Naive thymus-derived CD4-positive, alpha-beta T cell (primary cell): ENCODE measurements at places on chromosomes 4 and X.

DNA sequence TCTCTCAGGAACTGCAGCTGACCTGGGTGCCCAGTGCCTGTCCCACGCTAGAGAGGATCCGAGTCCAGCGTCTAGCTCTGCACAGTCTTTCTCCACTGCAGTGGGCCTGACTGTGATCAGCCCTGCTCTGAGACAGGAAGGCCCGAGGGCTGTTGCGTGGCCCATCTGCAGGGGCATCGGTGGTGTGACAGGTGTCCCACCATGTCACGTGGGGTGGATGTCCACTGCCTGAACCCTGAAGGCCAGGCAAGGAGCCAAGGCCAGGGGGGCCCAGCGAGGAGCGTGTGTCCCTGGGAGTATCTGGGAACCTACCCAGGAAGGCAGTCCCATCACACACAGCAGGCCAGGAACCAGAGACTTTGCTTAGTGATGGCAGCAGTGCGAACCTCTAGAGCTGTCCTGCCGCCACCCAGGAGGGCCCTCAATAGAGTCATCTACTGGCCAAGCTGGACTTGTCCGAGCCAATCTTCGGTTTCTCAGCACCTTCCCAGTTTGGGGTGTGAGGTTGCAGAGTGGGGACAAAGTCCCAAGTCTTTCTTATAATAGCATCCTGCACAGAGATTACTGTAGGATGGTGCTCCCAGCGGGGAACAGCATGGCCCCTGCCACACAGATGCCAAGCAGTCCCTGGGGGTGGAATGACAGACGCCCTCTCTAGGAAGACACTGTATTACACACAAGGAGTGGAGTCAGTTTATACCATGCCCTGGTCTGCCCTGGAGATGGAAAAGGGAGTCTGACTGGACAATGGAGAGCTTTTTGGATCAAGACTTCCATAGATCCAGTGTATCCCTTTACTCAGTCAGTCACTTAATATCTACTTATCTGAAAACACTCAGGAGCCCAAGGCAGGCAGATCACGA lies 38.3 kb downstream of the DCTD start:
- no peak for DNase-seq

DNA sequence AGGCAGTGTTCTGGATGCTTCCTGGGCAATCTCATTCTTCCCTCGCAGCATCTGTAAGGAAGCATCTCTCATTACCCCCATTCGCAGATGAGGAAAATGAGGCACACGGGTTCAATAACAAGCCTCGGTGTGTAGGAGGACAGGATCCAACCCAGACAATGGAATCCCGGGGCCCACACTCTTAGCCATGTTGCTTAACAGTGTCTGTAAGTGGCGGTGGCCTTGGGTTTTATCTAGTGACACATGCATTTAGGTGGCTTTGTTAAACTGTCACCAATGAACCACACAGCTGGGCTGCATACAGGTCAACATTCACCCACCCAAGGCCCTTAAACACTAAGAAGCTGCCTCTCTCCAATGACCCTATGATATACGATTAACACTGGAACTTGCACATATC lies 22.6 kb downstream of the RELL1 start:
- no peak for DNase-seq

GRCh38 chr4:24930151-24930550 lies 17.3 kb upstream of the CCDC149 start:
- no peak for DNase-seq

DNA sequence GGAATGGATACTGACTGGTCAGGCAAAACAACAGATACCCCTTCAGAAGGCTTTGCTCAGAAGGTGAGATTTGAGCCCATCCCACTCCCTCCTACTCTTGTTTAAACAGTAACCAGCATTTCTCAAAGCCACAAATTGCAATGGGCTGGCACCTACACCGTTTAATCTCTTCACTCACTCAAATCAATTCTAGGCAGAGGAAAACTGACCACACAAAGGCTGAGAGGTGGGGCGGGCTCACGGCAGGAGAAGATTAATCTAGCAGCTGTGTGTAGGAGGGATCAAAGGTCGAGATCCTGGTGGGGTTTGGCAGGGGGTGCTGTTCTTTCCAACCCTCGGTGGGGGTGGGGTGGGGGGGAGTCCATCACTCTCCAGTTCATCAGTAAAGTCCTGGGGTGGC lies 622.4 kb downstream of the BCOR start:
- no peak for DNase-seq

DNA sequence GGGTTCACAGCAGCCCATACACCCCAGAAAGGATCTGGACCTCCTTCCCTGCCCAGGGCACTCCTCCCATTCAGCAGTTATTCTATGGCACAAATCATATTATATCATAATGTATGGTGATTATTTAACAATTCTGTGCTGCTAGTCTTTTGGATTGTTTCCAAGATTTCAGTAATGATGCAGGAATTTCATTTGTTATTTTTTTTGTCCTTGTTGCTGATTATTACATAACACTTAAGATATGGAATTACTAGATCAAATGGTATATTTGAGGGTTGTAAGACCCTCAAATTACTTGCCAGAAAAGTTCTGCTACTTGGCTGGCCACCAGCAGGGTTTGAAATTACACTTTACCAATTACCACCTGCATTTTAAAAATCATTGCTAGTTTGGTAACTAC lies 36.4 kb downstream of the QDPR start:
- no peak for DNase-seq

- no peak for DNase-seq
Observed at GRCh38 chr4:51870441-51871188, 27.7 kb downstream of the DCUN1D4 start.

DNA sequence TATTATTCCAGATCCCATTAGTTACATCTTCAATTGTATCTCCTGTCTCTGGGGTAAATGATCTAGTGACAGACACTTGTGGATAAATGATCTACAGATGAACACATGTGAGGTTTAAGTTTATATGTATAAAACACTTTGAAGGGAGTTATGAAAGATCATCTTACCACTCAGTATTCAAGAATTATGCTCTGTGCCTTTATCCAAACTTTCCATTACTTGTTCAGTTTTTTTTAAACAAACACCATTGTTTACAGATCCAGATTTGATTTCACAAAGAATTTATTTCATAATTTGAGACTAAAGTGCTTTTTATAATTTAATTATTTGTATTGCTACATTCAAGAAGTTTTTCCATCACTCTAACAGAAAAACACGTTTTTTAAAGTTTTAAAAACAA lies 142.5 kb downstream of the HHIP start:
- no peak for DNase-seq

DNA sequence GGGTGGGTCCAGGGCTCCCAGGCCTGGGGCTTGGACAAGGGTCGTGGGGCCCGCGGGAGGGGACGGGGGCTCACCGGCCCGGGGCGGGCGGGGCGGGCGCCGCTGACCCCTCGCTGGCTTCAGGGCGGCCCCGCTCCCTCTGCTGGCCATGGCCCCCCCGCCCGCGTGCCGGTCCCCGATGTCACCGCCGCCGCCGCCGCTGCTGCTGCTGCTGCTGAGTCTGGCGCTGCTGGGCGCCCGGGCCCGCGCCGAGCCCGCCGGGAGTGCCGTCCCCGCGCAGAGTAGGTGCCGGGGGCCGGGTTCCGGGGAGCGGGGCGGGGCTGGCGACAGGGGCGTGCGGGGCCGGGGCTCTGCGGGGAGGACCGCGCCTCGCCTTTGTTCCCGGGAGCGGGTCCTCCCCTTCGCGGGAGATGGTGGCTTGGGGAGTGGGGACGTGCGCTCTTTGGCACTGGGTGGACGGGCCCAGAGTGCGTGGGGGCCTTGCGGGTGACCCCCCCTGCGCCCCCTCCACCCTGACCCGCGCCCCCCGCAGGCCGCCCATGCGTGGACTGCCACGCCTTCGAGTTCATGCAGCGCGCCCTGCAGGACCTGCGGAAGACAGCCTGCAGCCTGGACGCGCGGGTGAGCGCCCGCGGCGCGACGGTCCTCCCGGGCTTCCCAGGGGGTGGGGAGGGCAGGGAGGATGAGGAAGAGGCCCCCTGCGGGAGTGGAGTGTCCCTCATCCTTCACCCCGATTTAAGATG lies 16.8 kb upstream of the NAT8L start:
- DNase-seq: peak; percentile 36

- no peak for DNase-seq
Observed at GRCh38 chrX:11755724-11756123, 2.3 kb upstream of the MSL3 start.

GRCh38 chr4:68651932-68652331 lies 18.5 kb downstream of the UGT2B15 start:
- DNase-seq: no peak

DNA sequence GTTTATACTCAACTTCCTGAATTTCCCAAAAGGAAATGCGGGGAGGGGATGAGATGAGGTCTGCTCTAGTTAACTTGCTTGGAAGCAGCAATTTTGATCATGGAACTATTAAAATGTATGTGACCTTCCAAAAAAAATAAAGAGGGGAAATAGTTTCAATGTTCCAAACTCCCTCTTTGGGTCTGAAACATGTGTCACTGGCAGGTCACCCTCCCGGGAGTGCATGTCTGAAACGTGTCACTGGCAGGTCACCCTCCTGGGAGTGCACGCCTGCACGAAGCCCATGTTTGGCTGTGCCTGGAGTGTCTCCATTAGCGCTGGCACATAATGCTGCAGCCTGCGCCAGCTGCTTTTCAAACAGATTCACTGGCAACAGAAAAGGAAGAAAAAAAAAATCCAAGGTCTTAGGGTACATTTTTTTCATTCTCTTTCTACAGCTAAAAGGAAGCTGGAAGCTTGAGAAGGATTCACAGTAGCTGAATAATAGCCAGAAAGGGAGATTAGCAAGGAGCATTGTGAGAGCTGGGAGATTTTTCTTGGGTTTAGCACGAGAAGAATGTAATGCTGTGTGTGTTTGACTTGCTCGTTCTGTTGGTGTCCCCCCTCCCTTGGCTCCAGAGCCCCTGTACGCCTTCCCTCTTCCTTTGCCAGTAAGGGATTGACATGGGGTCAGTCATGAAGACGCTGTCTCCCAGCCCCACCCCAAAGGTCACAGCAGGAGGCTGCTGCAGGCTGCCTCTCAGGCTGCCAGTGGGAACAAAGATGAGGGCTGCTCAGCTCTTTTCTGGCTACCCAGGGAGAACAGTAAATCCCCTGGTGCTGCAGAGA lies 39.2 kb upstream of the TLR3 start:
- no peak for DNase-seq

GRCh38 chrX:109954333-109954732 lies 48.6 kb upstream of the TMEM164 start:
- DNase-seq: no peak

GRCh38 chr4:172997217-172997609 lies 171.4 kb upstream of the GALNT7 start:
- no peak for DNase-seq

- no peak for DNase-seq
Observed at GRCh38 chr4:83552924-83553323, 17.0 kb downstream of the GPAT3 start.

GRCh38 chr4:46844325-46844917 lies 64.6 kb downstream of the COX7B2 start:
- DNase-seq: peak; percentile 4

DNA sequence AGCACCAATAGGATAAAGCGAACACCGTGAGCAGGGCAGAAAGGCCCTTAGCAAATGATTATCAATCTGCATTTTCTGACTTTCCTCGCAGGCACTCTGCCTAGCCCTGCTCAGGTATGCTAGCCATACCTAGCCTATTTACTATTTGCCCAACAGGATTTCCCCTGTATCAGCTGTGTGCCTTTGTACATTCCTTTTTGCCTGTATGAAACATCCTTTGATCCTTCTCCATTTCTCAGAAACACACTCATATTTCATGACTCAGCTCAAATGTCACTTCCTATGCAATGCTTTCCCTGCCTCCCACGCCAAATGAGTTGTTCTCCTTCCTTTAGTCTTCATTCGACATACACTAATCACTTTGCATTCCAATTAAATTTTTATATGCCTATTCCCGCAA lies 37.2 kb downstream of the PCDH7 start:
- DNase-seq: no peak

DNA sequence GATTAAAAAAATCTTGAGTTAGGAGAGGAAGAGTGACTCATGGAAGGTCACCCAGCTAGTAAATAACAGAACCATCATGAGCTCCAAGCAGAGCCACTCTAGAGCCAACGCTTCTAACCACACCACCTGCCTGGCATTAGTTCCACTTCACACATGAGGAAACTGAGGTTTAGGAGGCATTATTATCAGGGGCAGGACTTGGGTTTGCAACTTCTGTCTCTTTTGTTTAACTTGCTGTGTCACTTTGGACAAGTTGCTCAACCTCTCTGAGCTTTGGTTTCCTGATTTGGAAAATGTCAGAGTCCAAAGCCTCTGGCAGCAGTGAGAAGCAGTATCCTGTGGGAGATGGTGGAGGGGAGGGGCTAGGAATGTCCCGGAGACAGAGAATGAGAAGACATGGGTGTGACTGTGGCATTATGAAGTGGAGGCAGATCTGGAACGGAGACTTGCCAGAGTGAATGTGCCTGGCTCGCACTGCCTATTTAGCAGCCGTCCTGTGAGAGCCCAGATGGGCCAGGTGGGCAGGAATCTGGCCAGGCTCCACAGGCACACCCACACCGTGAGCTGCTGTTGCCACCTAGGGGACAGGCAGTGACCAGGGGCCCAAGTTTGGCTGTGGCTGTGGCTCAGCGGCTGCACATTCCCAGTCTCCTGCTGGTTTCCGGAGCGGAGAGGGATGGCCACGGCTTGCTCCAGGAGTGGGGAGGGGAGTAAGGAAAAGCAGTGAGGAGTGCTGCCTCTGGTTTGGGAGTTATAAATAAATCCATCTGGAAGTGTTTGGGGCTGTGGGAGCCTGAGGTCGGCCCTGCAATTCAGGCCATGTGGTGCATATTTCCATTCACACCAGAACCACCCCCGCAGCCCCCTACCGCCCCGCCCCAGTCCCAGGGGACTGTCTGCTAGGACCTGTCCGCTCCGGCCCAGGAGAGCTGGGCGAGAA lies 93.4 kb downstream of the NHSL2 start:
- no peak for DNase-seq

GRCh38 chr4:15930314-15930713 lies 8.2 kb downstream of the FGFBP1 start:
- no peak for DNase-seq

DNA sequence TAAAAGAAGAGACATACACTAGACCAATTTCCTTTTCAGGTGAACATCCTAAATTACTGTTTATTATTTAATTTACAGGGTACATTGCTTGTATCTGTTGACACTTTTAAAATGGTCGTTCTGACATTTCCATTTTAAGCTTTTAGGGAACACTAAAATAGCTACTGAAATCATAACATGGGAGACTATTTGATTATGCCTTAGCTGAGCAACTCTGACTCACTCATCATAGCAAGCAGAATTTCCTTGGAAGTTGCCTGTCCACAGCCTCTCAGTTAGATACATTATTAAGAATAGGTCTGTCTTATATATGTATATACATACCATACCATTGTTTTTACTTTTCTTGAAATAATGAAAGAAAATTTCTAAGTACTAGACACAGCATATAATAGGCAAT lies 22.0 kb downstream of the GUCY1B1 start:
- DNase-seq: no peak
